ENCODE measurements at places on chromosomes 5 and 9.

GRCh38 chr5:109516390-109516789 is 106.6 kb upstream of the PJA2 start:
- no peak for DNase-seq

DNA sequence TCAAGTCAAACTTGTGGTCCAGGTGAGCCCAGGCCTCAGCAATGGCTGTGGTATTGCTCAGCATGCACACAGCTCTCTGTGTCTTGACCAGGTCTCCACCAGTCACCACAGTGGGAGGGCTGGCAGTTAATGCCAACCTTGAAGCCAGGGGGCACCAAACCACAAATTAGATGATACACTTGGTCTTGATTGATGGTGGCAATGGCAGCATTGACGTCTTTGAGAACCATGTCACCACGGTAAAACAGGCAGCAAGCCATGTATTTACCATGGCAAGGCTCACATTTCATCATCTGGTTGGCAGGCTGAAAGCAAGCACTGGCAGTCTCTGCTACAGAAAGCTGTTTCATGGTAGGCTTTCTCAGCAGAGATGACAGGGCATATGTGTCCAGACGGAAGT is 40.0 kb downstream of the NIM1K start:
- no peak for DNase-seq

DNA sequence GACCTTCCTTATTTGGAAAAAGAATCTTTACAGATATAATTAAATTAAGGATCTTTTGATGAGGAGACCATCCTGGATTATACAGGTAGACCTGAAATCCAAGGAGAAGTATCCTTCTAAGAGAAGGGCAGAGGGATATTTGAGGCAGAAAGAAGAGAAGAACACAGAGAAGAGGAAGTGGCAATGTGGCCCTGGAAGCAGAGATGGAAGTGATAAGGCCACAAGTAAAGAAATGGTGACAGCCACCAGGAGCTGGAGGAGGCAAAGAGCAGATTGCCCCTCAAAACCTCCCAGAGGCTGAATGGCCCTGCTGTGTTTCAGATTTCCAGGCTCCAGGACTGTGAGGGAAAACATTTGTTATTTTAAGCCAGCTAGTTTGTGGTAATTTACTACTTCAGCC is 93.0 kb upstream of the ANKRD55 start:
- DNase-seq, result no peak

- no peak for DNase-seq
Measured at GRCh38 chr5:181047288-181047687, 7.2 kb downstream of the BTNL9 start.

DNA sequence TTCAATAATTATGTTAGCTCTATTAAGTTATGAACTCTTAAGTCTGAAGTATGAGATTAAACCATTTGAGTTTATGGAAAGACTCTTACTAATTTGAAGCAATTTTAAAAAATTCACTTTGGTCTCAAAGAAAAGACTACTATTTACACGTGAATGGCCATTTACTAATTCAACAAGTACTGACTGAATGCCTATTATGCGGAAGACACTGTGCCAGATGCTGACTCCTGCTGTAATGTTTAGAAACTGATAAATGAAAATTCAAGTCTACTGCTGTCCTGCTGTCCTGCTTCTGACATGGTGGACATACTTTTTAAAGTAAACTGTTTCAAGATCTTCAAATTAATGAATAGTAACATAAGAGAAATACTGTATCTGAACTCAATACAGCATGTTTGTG is 116.2 kb downstream of the MPDZ start:
- no peak for DNase-seq

DNA sequence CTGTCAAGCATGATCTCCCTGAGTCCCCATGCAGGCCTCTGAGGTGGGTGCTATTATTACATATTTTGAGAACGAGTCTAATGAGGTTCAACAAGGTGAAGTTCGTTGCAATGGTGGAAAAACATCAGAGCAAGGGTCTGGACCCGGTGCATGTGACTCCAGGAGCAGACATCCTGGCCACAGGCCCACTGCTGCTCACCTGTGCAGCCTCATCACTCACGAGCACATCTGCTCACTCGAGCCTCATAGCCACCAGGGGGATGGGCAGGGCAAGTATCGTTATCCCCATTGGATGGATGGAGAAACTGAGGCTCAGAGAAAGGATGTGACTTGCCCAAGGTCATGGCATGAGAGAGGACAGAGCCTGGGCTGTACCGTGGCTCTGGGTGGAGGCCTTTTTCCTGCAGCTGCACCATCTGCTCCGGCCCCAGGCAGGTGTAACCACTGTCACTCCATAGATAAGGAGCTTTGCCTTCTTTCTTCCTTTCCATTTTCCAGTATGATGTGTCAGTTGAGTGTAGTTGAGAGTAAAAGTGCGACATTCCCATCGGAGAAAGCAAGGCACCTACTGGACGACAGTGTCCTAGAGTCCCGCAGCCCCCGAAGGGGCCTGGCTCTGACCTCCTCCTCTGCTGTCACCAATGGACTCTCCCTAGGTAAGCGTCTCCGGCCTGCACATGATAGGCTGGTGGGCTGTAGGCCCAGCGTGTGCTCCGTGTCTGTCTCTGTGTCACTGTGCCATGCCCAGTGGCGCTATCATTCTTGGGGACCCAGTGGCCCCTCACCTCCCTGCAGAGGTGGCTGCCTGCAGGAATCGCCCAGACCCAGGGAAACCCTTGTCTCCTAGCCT is 68.4 kb upstream of the GARNL3 start:
- no peak for DNase-seq

DNA sequence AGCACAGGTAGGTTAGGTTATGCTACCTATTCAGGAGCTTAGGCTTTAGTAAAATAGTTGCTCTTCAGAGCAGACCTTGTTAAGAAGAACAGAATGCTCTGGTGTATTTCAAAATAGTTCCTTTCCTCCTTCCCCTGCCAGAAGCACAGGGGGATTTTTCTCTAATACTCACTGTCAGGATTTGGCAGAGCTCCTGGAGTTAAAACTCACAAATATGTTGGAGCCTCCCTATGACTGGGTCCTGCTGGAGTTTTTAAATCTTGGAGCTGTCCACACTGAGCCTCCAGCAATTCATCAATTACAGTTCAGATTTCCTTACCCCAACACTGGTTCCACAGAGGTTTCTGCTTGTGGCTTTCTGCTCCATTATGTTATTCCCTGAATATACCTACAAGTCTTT is 1233.8 kb upstream of the WWC1 start:
- DNase-seq, result no peak

DNA sequence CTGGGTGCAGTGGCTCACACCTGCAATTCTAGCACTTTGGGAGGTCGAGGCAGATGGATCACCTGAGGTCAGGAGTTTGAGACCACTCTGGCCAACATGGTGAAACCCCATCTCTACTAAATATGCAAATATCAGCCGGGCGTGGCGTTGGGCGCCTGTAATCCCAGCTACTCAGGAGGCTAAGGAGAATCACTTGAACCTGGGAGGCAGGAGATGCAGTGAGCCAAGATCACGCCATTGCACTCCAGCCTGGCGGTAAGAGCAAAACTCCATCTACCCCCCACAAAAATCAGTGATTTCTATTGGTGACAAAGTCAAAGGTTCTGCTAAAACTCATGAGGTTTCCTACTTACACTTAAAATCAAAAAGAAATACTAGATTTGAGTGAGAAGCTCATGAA is 18.8 kb downstream of the CSNK1A1 start:
- DNase-seq, result no peak

GRCh38 chr9:83383034-83383433 is 155.2 kb downstream of the FRMD3 start:
- no peak for DNase-seq

GRCh38 chr9:133795049-133795448 is 56.9 kb upstream of the SARDH start:
- no peak for DNase-seq

- no peak for DNase-seq
Measured at GRCh38 chr5:114319821-114320220, 42.0 kb upstream of the KCNN2 start.

DNA sequence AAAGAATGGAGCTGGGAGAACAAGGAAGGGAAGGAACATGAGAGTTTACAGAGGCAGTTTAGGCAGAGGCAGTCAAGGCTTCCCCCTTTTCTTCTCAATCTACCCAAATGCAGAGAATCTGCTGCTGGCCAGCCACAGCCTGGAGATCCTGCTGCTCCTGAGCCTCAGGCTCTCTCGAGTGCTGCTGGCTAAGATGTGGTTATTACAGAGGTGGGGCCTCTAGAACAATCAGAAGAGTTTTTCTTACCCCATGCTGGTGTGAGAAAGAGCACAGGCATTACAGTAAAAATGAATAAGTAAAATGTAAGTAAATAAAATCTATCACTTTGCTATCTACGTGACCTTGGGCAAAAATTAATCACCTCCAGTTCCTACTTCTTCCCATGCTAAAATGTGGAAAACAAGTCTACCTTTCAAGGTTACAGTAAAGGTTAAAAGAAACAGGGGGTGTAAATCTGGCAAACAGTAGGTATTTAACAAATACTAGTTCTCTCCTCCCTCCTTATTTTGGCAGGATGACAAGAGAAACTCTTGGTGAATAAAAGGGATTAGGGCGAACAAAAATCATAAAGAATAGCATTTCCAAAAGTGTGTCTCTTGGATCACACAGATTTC is 31.1 kb downstream of the FBXW11 start:
- no peak for DNase-seq

- DNase-seq, result no peak
Measured at GRCh38 chr9:133111808-133112662, 9.0 kb downstream of the RALGDS start.

DNA sequence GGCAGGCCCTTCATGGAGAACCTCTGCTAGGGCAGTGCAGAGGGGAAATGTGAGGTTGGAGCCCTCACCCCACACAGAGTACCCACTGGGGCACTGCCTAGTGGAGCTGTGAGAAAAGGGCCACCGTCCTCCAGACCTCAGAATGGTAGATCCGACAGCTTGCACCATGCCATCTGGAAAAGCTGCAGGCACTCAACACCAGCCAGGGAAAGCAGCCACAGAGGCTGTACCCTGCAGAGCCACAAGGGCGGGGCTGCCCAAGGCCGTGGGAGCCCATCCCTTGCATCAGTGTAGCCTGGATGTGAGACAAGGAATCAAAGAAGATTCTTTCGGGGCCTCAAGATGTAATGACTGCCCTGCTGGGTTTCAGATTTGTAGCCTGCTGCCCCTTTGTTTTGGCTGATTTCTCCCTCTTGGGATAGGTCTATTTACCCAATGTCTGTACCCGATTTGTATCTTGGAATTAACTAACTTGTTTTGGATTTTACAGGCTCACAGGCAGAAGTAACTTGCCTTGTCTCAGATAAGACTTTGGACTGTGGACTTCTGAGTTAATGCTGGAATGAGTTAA is 16.6 kb upstream of the ZDHHC11 start:
- DNase-seq, result no peak

DNA sequence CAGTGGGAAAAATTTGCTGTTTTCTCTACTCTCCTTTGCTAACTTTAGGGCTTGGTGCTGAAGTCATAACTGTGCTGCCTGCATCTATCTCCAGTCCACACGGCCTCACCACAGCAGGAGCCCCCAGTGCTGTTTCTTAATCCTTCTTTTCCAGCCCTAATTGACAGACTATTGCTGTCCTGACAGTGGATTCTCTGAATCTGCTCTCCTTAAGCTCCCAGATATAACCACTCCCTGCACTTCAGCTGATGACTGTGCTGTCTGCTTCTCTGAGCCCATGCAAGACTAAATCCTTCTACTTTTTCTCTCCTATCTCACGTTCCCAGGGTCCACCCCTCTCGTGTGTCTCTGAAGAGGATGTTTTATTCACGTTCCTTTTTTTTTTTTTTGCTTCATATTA is 19.7 kb upstream of the GRIA1 start:
- DNase-seq, result no peak

All from natural killer cell treated with Interleukin-12 subunit alpha and Interleukin-12 subunit beta and Interleukin-15 and Interleukin-18, amount 100 ng/mL, for 72 hours (primary cell).